ENCODE measurements at places on chromosomes 5 and 9. TPM values are rescaled to one million over a fixed set of nuclear protein-coding genes. Genes with fewer than 3 reads are reported as not detected.

- no peak for DNase-seq
These were observed 17.6 kb downstream of the TEK start for GRCh38 chr9:27126670-27127069.

The SPINK6 gene
- total RNA-seq: not detected

The RXRA gene
- 14.1 TPM for total RNA-seq

GRCh38 chr5:171469326-171469725, 49.9 kb downstream of the FGF18 start:
- no peak for DNase-seq

The ARHGEF37 gene
- total RNA-seq: 0.80 TPM

DNA sequence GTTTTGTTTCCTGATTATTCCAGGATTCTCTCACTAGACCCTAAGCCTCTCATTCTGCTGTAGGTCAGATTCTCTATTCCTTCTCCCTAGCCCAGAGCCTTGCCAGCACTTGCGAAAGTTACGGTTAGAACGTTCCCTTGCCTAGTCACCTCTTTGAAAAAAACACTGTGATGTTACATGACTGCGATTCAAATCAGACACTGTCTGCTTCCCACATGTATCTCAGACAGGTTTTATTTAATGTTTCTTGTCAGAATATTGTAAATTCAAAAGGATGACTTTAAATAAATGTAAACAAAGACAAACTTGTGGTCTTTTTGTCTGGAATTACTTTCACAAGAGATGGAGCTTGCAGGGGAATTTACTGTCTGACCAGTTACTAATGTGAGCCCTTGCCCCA, 116.5 kb upstream of the OTULINL start:
- no peak for DNase-seq

DNA sequence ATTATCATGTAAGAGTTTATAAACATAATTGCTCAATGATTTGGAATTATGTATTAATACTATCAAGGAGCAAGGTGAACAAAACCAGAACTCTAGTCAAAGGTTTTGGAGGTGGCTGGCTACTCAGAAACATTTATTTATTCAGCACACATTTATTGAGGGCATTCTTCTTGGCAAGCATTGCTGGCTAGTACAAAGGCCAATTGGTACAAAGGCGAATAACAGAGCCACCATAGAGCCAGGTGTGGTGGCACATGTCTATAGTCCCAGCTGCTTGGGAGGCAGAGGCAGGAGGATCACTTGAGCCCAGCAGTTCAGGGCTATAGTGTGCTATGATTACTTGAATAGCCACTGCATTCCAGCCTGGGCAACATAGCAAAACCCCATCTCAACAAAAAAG, 242.1 kb downstream of the CWC27 start:
- DNase-seq: no peak

DNA sequence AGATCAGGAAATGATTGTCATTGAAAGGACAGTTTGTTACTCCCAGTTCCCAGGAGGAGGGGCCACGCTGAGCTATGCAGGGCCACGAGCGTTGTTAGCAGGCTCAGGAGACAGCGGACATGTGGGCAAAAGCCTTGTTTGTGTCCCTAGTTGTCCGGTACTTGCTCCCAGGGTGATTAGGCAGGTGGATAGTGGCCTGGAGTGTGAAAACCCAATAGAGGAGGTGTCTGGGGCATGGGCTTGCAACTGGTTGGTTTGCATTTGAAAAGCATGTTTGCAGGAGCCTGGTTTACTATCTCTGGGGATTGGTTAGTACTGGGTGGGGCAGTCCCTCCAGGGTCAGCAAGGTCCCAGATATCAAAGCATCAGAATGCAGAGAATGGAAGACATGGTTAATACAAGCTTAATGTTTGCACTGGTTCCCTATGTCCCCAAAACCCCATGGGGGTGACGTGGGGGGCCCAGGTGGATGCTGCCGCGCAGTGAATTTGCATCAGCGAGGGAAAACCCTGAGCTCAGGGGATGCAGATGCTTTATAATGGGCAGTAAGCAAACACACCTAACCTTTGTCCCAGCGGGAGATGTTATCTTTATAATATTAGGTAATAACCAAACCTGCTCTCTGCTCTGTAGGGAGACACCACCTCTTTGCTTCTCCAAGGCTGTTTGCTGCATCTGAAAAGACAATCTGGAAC, 39.7 kb downstream of the ROPN1L start:
- DNase-seq: no peak

The ARL14EPL gene
- total RNA-seq: not detected

Data from Daoy (cell line).